ENCODE measurements at places on chromosomes 5 and 9. TPM values are rescaled to one million over a fixed set of nuclear protein-coding genes. Genes with fewer than 3 reads are reported as not detected.

Gene ENHO
- total RNA-seq = not detected

GRCh38 chr9:18023332-18023731 is 444.5 kb downstream of the SH3GL2 start:
- H3K4me3 ChIP-seq = no peak overlapping the region
- no peaks in the 10 kb centered on the region for H3K36me3 ChIP-seq
- DNase-seq = no peak
- no peaks in the 10 kb centered on the region for H3K4me1 ChIP-seq

GRCh38 chr9:81984928-81985327 is 3.6 kb upstream of the SPATA31D1 start:
- no peaks in the 10 kb centered on the region for H3K4me1 ChIP-seq
- DNase-seq = no peak
- no peak overlapping the region for H3K4me3 ChIP-seq
- no peak overlapping the region for H3K27ac ChIP-seq
- no peaks in the 10 kb centered on the region for H3K36me3 ChIP-seq
- peaks cover 8% of the 10 kb centered on the region for H3K27me3 ChIP-seq

Gene CDKN2A
- total RNA-seq = 15.7 TPM

Gene DND1
- 7.8 TPM for total RNA-seq

DNA sequence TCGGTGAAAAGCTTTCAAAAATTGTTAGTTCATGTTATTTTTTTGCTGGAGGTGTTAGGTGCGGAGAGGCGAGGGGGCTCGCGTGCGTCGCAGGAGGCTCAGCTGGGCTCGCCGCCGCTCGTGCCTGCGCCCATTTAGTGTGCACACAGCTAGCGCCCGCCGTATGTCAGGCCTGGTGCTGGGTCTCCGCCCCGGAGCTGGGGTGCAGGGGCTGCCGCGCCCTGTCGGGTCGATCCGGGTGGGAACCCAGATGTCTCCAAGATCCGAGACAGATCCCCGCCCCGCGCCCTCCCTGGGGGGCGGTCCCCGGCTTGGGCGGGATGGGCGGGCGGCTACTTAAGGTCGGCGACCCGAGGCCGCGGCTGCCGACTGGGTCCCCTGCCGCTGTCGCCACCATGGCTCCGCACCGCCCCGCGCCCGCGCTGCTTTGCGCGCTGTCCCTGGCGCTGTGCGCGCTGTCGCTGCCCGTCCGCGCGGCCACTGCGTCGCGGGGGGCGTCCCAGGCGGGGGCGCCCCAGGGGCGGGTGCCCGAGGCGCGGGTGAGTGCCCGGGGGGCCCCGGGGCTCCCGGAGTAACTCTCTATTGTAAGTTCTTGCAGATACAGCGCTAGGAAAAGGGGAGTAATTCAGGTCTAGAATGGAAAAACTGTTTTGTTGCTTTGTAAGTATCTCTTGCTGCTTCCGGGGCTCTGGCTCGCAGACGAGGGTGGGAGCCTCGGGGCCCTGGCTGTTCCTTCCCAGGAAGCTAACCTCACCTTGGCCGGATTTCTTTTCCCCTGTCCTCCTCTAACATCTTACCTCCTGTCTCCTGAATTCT is 31.7 kb downstream of the GSN start:
- peak overlapping the region; percentile 5 for H3K27ac ChIP-seq
- H3K4me1 ChIP-seq = peaks cover 19% of the 10 kb centered on the region
- DNase-seq = no peak

Gene TLR4
- 0.42 TPM for total RNA-seq

DNA sequence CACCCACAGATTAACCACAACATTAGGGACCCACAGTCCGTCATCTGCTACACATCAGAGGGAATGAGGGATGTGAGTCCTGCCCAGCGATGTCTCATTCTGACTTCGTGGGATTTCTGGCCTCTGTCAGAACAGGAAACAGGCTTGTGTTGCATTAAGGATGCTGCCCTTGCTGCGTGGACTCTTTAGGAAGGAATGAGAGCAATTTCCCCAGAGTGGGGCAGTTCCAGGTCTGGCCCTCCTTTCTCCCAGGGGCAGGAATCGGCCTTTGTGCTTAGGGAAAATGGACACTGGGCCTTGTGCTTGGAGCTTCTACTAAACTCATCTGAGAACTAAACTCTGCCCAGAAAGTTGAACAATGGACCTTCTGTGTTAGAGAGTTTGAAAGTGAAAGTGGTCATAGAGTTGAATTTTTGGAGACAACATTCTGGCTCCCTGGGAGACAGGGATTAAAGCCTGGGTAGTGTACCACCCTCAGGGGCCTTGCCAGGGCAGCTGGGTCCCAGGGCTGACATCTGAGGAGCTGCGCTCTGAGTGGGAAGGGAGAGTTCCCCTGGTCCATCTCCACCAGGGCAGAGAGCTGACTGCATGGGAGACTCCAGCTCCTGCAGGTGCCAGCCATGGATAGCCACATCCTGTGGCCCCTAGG is 37.8 kb upstream of the S1PR3 start:
- no peak overlapping the region for H3K4me3 ChIP-seq
- peaks cover 25% of the 10 kb centered on the region for H3K27me3 ChIP-seq
- no peaks in the 10 kb centered on the region for H3K36me3 ChIP-seq

Gene ENG
- 34.1 TPM for total RNA-seq

Gene FOXD4L3
- not detected for total RNA-seq

Data from natural killer cell treated with Interleukin-12 subunit alpha and Interleukin-12 subunit beta and Interleukin-15 and Interleukin-18, amount 100 ng/mL, for 72 hours (primary cell).